Non-pigmented ciliary epithelial cell (primary cell): ENCODE measurements at places on chromosomes 1 and 21.

DNA sequence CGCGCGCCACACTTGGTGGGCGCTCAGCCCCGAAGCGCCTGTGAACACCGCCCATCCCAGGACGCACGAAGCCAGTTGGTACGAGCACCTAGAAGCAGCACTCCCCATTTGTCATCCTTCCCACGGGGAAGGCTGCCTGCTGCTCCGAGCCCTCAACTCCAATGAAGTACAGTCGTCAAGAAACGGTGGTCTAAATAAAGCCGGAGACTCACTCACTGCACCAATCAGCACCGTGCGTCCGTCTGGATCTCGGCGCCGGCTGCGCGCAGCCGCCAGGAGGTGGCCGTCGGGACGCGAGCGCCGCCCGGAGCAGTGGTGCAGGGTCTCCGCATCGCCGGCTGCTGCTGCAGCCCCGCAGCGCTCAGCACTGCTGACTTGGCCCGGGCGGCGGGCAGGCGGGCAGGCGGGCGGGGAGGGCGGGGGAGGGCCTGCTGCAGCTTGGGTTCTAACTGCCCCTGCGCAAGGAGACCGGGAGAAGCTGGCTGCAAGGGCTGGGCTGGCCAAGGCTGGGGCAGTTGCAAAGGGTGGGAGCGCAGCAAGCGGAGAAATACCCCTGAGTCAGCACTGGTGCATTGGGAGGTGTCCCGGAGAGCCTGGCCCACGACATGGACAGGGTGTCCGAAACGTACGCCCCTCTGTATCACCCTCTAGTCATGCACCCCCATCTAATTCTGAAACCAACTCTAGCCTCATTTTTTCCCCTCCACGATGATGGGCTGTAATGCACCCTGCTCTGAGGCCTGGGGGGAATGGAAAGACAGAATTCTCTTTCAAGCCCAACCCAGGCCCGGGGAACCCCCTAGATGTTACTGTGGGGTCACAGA lies 35.8 kb upstream of the H6PD start:
- DNase-seq: no peak

- DNase-seq: no peak
Measured at GRCh38 chr1:185404291-185404690, 87.2 kb upstream of the IVNS1ABP start.

GRCh38 chr1:151661751-151662150 lies 49.9 kb downstream of the SNX27 start:
- no peak for DNase-seq

GRCh38 chr1:35644204-35644603 lies 2.9 kb upstream of the PSMB2 start:
- DNase-seq: no peak

DNA sequence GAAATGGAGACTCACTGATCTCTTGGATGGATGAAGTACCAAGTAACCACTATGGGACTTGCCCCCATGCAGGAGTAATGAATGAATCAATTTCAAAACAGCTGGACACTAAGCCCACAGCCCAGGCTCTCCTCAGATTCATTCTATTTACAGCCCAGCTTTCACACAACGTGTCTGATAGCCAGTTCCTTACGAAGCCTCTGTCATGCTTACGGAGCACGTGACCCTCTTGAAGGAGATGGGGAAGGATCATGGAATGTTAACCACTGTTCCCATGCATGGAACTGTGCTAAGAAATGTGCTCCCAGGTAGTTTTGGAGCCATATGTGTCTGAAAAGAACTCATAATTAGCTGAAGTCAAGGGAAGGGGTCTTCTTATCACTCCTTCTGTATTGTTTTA lies 124.1 kb downstream of the KIF26B start:
- no peak for DNase-seq

DNA sequence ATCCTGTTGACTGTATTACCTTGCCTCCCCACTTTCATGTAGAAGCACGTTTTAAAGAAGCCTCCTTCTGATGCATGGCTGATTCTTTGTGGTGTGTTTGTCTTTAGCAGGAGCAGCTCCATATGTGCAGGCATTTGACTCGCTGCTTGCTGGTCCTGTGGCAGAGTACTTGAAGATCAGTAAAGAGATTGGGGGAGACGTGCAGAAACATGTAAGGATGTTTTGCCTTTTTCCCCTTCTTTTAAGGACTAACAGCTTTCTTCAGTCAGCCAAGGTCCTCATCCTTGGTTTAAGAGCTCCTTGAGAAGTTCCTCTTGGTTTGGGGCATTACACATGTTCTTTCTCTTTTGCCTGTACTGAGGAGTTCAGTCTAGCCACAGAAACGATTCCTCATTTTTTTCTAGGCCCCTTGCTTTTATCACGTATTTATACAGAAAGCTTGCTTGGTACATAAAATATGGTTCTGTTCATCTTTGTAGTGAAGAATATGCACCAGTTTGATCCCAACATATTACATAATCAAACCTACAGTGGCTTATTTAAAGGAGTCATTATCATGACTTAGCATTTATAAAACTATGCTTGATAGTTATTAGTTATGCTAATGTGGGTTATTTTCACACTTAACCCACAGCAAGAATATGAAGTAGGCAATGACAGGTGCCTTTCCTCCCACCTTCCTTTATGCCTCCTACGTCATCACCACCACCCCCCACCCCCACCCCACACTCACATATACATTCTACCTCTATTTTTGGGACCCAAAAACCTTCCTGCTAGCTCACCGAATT lies 19.6 kb downstream of the CAP1 start:
- no peak for DNase-seq
